ENCODE measurements at places on chromosomes 5 and 9.

- DNase-seq: no peak
Measured at GRCh38 chr5:178590924-178591423, 781 bp upstream of the COL23A1 start.

DNA sequence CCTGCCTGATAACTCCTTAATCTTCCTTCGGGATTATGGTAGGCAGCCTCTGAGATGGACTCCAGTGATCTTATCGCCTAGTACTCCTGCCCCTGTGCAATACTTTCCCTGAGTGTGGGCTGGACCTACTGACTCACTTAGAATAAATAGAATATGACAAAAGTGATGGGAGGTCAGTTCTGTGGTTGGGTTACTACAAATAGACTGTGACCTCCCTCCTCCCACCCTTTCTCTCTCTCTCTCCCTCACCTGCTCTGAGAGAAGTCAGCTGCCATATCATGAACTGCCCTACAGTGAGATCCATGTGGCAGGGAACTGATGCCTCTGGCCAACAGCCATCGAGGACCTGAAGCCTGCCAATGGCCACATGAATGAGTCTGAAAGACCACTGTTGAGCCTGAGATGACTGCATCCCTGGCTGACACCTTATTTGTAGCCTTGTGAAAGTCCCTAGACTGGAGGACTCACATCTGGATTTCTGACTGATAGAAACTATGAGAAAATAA, 31.7 kb downstream of the NRG2 start:
- no peak for DNase-seq

DNA sequence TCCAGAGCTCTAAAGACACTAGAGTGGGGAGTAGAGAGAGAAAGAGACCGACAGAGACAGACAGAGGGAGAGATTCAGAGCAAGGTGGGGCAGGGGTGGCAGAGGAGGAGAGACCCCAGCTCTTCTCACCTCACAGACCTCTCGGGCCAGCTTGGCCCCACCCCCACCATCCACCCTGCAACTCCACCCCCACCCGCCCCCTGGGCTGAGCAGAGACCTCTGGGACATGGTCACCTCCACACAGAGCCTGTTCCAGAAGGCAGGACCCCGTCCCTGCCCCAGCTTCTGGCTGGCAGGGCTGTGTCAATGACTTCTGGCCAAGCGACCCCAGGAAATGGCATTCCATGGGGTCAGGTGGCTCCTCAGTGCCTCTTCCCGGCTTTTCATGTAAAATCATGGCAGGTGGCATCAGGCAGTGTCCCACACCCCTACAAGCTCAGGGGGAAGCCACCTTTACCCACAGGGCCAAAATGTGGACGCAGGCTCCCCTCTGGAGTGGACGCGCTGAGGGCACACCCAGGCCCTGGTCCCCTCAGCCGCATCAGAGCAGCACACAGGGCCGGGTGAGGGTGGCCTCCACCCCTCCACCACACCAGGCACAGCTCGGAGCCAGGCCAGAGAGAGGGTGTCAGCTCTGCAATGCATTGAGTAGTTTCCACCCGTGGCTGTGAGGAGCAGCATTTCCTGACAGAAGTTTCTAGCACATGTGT, 131.2 kb upstream of the LPCAT1 start:
- no peak for DNase-seq

GRCh38 chr9:74220327-74220726, 276.8 kb upstream of the RORB start:
- no peak for DNase-seq

GRCh38 chr9:130499804-130500263, 55.1 kb downstream of the ASS1 start:
- DNase-seq: no peak

GRCh38 chr9:27019589-27019988, 14.1 kb upstream of the LRRC19 start:
- no peak for DNase-seq

- no peak for DNase-seq
Measured at GRCh38 chr5:112833971-112834370, 27.1 kb upstream of the SRP19 start.

DNA sequence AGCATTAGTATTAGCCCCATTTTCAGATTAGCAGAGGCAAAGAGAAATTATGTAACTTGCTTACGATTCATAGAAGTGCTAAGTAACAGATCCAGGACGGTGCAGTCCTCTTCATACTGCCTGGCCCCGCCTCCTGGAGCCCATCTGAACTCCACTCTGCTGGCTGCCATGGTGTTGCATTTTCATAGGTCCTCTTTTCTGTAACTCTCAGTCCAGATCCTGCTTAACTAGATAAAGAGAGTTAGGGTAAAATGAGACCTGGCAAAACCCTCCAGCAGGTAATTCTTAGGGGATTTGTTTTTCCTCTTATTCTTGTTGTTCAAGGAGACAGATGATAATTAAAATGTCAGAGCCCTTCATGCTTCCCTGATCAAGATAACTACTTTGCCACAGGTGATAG, 135.1 kb upstream of the EFNA5 start:
- no peak for DNase-seq

DNA sequence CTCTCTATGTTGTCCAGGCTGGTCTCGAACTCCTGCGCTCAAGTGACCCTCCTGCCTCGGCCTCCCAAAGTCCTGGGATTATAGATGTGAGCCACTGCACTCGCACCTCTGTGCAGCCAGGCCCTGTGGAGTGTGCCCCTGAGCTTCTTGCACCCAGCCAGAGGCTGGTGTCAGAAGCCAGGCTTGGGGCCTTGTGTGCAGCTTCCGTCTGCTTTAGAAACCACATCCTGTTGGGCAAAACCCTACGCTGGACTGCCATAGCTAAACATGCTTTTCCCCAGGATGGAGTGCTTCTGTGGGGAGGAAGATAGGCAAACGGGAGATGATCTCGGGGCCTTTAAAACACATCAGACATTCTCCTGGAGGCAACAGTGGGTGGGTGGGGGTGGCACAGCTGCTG, 40.1 kb downstream of the PRRT1B start:
- no peak for DNase-seq

GRCh38 chr9:113570106-113570505, 106.6 kb downstream of the RGS3 start:
- no peak for DNase-seq

DNA sequence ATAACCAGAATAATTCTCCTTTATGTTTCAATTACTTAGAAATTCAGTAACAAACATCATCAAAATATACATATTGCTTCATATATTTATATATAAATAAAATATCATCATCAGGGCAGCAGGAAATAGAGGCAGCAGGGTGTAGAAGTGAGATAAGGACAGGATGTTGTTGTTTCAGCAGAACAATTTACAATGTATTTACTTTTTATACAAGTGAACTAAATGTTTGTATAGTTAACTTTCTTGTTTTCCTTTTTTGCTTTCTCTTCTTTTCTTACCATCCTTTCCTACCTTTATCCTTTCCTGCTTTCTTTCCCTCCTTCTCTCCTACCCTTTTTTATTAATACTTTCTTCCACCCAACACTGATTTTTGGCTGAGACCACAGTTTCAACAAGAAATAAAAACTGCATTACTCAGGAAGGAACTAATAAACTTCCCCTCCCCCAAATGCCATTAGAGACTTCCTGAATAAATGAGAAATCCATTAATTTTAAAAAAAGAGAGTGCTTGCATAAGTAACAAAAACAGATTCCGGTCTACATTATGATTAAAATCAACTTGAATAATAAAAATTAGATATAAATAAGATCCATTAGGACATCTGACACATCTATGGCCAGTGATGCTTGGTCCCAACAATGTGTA, 159.8 kb upstream of the ACOT12 start:
- DNase-seq: peak; percentile 90

- DNase-seq: no peak
Measured at GRCh38 chr5:35826056-35826455, 30.6 kb upstream of the IL7R start.

DNA sequence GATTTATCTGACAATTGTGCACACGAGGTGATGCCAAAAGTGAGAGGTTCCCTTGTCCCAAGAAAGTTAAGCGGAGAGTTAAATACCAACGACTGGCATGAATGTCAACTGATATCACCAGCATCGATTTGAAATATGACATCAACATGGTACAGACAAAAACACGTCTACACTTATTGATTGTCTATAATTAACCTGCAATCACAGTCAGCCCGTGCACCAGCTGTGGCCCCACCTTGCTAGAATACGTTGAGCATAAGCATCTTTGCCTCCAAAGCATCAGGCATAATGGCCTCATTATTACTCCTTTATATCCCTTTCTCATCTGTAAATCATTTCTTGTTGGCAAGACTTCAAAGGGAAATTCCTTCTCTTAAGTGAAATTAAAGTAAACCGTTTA, 625.4 kb downstream of the IRX1 start:
- DNase-seq: no peak

DNA sequence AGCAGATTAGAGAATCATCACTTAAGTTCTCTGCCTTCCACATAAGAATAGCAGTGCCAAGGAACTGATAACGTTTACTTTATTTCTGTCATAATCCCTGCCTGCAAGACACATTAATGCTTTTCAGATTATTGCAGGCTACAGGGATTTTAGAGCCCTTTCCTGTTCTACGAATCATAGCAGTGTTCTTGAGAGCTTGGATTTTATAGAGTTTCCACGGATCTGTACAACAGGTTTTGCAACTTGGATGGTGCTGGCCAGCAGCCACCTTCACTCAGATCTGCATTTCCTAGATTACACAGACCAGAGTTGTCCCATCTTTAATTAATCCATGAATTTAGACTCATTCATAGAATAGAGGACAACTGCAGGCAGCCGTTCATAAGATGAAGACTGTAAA, 38.1 kb downstream of the SLC12A2 start:
- DNase-seq: no peak

GRCh38 chr9:123322273-123323195, 33.5 kb upstream of the CRB2 start:
- peak; percentile 73 for DNase-seq

- no peak for DNase-seq
Measured at GRCh38 chr9:95927271-95928004, 51.9 kb downstream of the ERCC6L2 start.

GRCh38 chr5:142807372-142807911, 37.3 kb downstream of the ARHGAP26 start:
- DNase-seq: no peak

- DNase-seq: no peak
Measured at GRCh38 chr5:151284392-151284967, 19.1 kb downstream of the SLC36A3 start.

DNA sequence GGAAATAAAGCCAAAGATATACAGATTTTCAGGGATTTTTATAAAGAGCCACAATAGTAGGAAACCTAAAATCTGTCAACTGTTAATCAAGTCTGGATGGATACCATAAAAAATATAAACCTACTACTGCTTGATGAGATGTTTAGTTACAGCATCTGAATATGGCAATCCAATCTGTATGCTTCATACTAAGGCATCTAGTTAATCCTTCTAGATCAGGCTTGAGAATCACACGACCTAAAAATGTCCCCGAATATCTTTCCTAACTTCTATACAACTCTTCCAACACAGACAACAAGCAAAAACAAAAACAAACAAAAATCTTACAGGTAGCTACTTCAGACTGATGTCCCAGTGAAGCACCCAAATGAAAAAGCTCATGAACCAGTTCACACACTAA, 29.8 kb downstream of the SSBP2 start:
- no peak for DNase-seq

- DNase-seq: no peak
Measured at GRCh38 chr5:76582230-76583162, 40.7 kb downstream of the F2RL2 start.

DNA sequence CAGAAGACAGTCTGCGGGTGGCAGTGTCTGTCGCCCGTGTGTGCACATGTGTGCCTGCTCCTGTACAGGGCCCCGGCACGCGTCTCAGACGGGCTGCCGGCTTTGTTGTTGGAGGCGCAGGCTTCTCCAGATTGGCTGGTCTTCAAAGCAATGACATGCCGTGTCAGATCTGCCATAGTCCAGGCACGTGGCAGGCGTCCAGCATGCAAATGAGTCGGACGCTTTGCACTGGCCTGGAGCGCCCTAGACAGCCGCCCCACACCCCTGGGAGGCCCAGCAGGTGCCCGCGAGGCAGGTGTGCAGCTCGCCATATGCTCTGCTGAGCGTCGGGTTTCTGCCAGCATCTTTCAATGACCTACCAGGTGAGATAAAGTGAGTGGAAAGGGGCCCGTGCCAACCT, 71.5 kb downstream of the GADD45G start:
- no peak for DNase-seq

DNA sequence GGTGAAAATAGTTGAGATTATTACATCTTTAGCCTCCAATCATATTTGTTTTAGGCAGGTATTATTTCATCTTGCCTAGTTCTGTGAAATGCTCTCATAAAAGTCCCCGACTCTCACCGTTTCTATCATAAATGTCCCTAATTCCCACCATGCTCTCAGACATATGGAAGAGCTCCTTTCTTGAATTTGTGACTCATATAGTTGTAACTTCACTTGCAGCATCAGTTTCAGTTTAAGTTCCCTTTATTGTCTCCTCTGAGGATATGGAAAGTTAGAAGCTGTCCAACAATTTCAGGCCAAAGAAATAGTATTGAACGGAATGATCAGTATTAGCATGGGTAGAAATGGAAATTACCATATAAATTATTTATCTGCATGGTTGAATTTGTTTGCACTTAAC, 187.5 kb upstream of the NR4A3 start:
- DNase-seq: no peak

DNA sequence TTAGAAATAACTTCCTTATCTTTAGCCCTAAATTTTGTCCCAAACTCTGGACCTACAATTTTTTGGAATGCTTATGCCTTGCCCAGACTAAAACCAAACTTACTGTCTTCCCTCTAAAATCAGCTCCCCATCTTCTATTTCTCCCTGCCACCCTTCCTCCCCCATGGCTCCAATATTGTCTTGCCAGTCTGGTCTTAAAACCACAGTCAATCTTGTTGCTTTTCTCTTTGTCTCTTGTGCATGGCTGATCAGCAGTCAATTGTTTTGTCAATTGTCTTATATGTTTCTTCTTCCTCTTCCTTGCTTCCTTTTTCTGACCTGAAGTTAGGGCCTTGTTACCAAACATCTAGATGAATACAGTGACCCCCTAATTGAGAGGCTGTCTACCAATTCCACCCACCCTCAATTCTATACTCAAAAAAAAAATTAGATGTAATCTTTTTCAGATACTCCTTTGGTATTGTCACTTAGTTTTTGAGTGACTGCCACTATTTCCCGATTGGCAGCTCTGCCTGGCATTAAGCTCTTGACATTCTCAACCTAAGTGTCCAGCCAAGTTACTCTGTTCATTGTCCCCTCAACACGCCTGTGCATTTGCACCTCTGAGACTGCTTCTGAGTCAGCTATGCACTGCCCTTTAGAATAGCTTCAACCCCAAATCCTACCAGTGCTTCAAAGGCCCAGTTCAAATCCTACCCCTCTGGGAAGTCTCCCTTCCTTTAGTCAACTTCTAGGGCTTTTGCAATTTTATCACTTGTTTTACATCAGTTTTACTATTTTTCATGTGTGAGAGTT, 2.5 kb downstream of the PDCD1LG2 start:
- DNase-seq: no peak

- no peak for DNase-seq
Measured at GRCh38 chr5:543351-543750, 19.1 kb upstream of the SLC9A3 start.

GRCh38 chr5:31531888-31532547, at the start of the genes C5orf22 and DROSHA:
Gene C5orf22 (plus strand): TSS chr5:31532301. CDS start chr5:31532393, 92 bp downstream.
Gene DROSHA (minus strand): TSS chr5:31532093. CDS start chr5:31529059, 3,034 bp downstream.
- DNase-seq: peak; percentile 88

GRCh38 chr5:133861161-133861737, 107.2 kb downstream of the C5orf15 start:
- no peak for DNase-seq

- DNase-seq: no peak
Measured at GRCh38 chr5:8997542-8998070, 548.3 kb downstream of the SEMA5A start.

Data from SK-N-MC (cell line).